Kidney glomerular epithelial cell (primary cell): ENCODE measurements at places on chromosomes 13 and 19.

DNA sequence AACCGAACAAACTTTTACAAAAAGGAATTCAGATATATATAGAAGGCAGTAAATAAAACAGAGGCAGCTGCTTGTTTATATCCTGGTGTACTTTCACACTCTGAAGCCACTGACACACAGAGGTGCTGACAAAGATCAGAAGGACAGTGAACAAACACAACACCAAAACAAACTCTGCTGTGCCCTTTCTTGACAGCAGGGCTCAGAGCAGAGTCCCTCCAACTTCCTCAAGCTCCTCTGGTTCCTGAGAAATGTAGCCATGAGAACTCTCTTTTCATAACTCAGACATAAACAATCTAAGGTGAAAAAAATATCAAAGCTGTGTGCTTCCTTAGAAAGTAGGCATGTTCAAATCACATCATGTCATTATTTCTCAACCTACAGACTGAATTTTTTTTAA, 1052.8 kb upstream of the SPRY2 start:
- DNase-seq, result no peak

GRCh38 chr19:15292847-15293582, 39.3 kb downstream of the BRD4 start:
- DNase-seq, result no peak

GRCh38 chr19:10238172-10238783, 7.1 kb upstream of the S1PR2 start:
- DNase-seq, result no peak

GRCh38 chr19:47102346-47103060, 11.1 kb downstream of the ZC3H4 start:
- DNase-seq, result peak; percentile 60

- DNase-seq, result no peak
Observed at GRCh38 chr13:95650696-95651095, 6.2 kb upstream of the DZIP1 start.

GRCh38 chr19:49555600-49556411, 24.6 kb downstream of the NOSIP start:
- DNase-seq, result no peak

DNA sequence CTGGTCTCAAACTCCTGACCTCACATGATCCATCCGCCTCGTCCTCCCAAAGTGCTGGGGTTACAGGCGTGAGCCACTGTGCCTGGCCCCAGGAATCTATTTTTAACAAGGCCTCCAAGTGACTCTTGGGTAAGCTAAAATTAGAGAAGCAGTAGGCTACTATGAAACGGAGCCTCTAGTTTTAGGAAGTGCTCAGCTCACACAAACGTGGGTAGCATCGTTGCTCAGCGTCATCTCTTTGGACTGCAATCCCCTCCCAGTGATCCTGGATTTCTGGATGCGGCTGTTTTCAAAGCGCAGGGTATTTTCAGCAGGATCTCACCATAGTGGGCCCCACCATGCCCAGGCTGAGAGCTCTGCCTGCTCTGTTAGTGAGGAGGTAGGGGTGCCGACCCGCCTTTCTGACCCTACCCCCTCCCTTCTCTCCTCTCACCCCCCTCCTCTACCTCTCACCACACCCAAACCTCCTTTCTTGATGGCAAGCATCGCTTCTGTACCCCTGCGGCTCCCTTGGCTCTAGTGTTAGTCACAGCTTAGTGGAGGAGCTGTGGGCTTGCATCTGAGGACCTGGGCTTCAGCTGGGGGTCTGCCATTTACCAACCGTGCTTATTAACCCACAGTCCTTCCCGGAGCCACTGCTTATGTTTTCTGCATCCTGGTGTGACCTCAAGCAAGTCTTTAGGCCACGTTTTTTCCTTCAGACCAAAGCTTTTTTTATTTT, 34.2 kb downstream of the GJA3 start:
- no peak for DNase-seq

GRCh38 chr13:40772765-40773473, 1.9 kb upstream of the MRPS31 start:
- no peak for DNase-seq
